Vagina (tissue), 2 donors: ENCODE measurements at places on chromosomes 2 and 18. TPM values are rescaled to one million over a fixed set of nuclear protein-coding genes. Genes with fewer than 3 reads are reported as not detected.

The KLHL30 gene
- 0.25 TPM for total RNA-seq

The ALLC gene
- not detected for total RNA-seq

DNA sequence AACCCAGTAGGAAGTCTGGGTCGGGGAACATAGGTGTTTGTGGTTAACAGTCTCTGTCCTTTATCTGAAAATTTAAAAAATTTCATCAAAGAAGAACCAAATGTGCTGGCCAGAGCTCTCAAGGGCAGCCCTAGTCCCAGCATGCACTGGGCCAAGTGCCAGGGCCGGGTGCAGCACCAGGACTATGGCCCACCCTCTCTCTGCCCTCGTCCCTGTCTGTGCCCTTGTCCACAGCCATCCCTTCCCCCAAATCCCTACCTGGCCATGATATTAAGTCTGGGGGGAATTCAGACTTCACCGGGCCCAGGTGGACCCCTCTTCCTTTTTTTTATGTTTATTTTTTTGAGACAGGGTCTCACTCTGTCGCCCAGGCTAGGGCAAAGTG lies 14.4 kb upstream of the ZFP36L2 start:
- DNase-seq, result no peak

The GRHL1 gene
- total RNA-seq, result 126 TPM

DNA sequence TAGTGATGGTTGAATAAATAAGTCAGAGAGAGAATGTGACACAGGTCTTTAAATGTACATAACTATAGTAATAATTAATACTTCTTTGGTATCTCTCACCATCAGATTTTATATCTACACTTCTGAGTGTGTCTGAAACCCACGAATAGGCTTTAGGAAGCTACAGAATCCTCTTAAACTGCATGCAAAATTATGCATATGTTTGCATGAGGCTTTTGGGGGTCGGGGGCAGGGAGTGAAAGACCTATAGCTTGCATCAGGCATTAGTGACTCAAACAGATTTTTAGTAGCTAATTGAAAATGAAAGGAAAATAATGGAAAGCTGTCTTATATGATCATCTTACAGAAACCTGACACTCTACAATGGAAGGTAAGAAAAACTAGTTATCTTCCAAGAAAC lies 14.9 kb downstream of the LRPPRC start:
- no peak for DNase-seq

The ATP6V1C2 gene
- 134 TPM for total RNA-seq

- no peak for DNase-seq
These were observed 59.2 kb downstream of the RPL37A start for GRCh38 chr2:216557820-216558219.

The SPDYA gene
- total RNA-seq, result 5.2 TPM

The PIEZO2 gene
- 5.9 TPM for total RNA-seq

DNA sequence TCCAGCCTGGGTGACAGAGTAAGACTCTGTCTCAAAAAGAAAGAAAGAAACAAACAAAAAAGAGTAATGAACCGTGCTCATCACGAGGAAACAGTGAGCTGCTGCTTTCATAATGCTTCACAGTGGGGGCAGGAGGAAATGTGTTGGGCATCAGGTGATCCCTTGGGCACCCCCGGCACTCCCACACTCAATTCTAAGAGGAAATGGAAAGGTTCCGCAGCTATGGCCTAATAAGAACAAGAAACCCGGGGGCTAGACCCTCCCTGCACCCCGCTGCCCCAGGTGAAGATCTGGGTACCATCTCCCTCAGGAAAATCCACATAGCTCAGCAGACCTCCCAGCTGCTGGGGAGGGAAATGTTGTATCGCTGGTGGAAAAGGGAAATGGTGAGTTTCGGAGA lies 118.9 kb downstream of the LPIN1 start:
- peak; percentile 60 for DNase-seq

DNA sequence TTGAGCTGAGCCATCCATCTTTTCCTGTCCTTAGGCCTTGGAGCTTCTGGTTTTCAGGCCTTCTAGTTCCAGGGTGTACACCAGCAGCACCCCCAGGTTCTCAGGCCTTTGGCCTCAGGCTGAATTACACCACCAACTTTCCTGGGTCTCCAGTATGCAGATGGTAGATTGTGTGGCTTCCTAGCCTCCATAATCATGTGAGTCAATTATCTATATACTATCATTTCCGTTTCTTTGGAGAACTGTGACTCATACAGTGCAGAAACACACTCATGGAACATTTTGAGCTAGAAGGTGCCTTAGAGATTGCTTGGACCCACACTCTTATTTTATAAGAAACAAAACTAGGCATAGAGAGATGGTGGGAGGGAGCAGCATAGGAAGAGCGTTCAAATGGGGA lies 167.4 kb downstream of the NCK2 start:
- no peak for DNase-seq

The PPP1R1C gene
- total RNA-seq, result not detected

- no peak for DNase-seq
These were observed 135.5 kb downstream of the GAREM1 start for GRCh38 chr18:32335228-32335627.

- no peak for DNase-seq
These were observed 58.6 kb downstream of the NCAPH start for GRCh38 chr2:96393989-96394761.

DNA sequence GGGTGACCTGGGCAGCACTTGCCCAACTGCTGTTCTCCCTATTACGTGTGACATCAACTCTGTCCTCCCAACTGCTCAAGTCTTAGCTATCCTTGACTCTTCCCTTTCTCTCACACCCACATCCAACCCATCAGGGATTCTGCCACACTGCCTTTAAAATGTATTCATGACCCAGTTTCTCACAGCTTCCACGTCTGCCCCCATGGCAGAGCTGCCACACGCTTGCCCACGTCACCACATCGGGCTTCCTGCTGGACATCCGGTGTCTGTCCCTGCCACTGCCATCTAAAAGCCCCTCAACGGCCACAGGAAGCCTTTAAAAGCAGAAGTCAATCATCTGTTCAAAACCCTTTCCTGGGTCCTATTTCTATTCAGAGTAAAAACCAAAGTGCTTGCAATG lies 233.1 kb upstream of the POU3F3 start:
- DNase-seq, result no peak

- no peak for DNase-seq
These were observed 65.5 kb upstream of the ATG16L1 start for GRCh38 chr2:233185963-233186362.

DNA sequence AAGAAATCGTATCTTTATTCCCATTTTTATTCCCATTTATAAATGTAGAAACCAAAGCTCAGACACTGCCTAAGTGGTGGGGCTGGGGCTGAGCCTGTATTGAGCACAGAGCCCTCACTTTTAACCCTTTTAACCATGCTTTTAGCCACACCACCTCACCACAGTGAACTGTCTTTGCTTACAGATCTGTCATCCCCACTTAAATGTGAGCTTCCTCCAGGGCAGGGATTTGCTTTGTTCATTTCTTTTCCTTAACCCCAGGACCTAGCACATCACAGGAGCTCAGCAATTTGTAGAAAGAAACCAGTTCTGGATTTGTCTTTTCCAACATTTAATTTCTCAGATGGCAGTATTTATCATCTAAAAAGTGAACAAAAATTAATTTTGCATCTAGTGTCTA lies 2.2 kb downstream of the BOD1L2 start:
- DNase-seq, result no peak

GRCh38 chr2:184272056-184272455 lies 326.3 kb upstream of the ZNF804A start:
- no peak for DNase-seq

The CHPF gene
- 41.5 TPM for total RNA-seq

GRCh38 chr18:1014951-1015624 lies 110.4 kb downstream of the ADCYAP1 start:
- DNase-seq, result no peak

GRCh38 chr2:85699325-85699724 lies 5.2 kb downstream of the GNLY start:
- DNase-seq, result no peak

The LHCGR gene
- total RNA-seq, result not detected

DNA sequence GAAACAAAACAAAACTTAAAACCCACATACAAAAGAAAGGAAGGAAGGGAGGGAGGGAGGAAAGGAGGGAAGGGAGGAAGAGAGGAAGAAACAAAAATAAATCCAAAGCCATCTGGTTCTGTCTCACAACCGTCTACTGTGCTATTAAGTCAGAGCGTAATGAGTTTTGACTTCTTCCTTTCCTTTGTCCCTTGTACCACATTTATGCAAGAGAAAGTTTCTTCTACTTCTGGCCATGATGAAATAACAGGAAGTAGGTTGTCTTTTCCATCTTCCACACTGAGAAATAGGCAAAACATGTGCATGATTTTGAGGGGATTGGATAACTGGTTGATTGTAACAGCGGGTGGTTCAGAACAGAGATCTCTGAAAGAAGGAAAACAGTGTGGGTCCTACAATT lies 121.4 kb downstream of the CTAGE1 start:
- no peak for DNase-seq

The NFATC1 gene
- 21.9 TPM for total RNA-seq

- no peak for DNase-seq
These were observed 82.8 kb downstream of the AFF3 start for GRCh38 chr2:100059638-100060037.

- DNase-seq, result no peak
These were observed 1224.8 kb downstream of the SUCLG1 start for GRCh38 chr2:83234246-83234645.
